ENCODE measurements at places on chromosomes 16 and 17.

- no peak for DNase-seq
Measured at GRCh38 chr16:11212798-11213196, 43.2 kb downstream of the SOCS1 start.

GRCh38 chr17:3913531-3914311 is 2.5 kb downstream of the P2RX1 start:
- DNase-seq: peak; percentile 71

DNA sequence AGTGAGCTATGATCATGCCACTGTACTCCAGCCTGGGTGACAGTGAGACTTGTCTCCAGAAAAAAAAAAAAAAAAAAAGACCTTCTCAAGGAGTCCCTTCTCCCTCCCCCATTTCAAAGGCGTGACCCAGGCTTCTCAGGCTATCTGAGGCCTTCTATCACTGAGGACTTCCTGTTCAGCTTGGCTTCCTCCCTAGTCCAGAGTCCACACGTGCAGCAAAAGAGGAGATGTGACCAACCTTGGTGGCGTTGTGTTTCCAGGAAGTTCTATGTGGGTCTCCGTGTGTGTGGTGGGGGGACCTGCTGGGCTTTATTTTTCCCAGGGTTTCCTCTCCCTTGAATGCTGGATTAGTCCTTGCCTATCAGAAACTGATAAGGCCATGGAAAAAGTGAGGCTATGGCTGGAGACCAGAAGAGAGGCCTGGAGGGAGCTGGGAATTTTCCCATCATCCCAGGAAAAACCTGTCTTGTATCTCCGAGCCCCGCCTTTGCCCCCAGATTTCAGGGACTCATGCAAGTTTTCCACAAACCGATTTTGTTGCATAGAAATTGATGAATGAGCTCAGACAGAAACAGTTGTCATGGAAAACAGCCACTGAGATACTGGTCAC is 148.1 kb downstream of the SALL1 start:
- no peak for DNase-seq

GRCh38 chr16:1712791-1713261 is 6.8 kb downstream of the MAPK8IP3 start:
- no peak for DNase-seq

GRCh38 chr17:45841883-45842525 is 2.7 kb upstream of the SPPL2C start:
- peak; percentile 12 for DNase-seq

DNA sequence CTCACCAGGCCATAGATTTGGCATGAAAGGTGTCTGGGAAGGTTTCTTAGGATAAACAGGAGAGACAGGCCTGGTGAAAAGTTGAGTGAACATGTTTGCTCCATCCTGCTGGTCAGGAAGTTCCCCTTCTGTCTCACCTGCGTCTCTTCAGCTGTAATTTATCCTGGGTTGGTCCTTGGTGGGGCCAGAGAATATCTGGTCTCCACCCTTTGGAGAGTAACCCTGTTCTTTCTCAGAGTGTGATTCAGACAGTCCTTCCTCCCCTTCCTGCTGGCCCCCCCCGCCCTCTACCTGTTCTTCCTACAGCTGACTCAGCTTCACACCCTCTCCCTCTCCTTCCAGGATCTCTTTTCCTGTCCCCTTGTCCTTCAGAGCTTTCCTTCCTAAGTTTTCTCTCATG is 17.1 kb downstream of the MINK1 start:
- no peak for DNase-seq

- DNase-seq: peak; percentile 98
Measured at GRCh38 chr16:3157229-3158025, 22.6 kb downstream of the ZNF213 start.

DNA sequence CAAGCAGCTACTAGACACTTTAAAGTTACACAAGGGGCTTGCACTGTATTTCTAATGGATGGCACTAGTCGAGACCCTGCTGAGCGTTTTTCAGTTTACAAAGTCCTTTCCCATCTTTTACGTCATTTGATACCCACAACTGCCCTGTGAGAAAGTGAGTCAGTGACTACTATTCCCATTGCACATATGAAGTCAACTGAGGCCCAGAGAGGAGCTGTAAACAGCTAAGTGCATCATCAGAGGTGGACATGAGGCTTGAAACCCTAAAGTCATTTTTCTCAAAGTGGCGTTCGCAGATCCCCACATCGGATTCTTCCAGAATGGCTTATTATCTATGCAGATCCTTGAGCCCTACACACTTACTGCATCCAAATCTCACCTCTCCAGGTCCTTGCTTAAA is 50.6 kb downstream of the TEKT5 start:
- no peak for DNase-seq

- DNase-seq: no peak
Measured at GRCh38 chr16:88566158-88566557, 4.0 kb upstream of the ZC3H18 start.

- DNase-seq: no peak
Measured at GRCh38 chr17:77235370-77235941, 94.7 kb downstream of the SEC14L1 start.

DNA sequence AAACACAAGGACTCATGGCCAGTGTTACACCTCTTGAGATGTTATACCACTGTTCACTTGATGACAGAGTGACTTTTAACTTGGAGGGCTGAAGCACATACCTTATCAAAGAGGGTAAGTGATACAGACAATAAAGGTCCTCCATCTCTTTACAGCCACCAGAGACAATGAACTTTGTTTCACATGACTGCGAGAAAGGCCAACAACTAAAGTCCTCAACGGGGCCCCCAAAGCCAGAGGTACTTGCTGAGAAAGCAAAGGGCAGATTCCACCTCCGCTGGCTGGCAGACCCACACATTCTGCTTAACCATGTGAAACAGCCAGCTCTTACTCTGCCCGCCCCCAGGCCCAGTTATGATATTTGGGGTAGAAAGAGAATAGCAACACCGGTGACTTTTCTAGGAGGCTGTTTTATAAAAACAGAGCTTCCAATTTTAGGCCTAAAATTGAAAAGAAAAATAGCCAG is 21.4 kb downstream of the DCUN1D3 start:
- DNase-seq: no peak

- DNase-seq: no peak
Measured at GRCh38 chr16:10367616-10368188, 18.2 kb upstream of the ATF7IP2 start.

GRCh38 chr17:78278139-78278741 is 46.8 kb downstream of the TMEM235 start:
- DNase-seq: peak; percentile 21

DNA sequence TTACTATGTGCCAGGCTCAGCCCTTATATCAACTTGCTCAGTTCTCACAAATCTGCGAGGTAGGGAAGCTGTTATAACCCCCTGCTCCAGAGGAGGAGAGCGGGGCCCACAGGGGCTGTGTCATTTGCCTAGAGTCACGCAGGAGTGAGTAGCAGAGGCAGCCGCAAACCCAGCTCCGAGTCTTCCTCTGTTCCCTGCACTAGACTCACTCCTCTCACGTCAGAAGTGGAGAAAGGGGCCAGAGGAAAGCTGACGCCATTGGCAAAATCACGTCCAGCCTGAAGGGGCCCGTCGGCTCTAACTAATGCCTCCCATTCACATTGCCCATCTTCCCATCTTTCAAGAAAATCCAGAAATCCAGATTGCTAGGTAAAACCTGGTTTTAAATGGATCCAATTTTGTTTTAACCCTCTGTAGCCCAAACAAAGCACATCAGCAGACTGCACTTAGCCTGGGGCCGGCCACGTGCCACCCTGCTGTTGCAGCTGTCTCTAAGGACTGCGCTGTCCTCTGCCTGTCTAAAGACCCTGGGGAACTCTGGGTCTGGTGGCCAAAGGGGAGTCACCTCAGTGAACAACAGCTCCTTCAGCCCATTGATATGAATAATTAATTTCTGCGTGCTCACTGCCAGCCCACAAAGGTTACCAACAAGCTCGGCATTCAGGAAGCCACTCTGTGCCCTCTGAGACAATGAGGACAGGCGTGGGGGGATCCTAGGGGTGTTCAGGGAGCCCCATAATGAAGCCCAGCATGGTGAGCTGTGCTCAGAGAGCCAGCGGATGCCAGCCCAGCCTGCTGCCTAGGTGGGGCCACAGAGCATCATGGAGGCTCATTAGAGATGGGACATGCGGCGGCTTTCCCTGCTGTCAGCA is 36.7 kb upstream of the ABR start:
- DNase-seq: no peak

DNA sequence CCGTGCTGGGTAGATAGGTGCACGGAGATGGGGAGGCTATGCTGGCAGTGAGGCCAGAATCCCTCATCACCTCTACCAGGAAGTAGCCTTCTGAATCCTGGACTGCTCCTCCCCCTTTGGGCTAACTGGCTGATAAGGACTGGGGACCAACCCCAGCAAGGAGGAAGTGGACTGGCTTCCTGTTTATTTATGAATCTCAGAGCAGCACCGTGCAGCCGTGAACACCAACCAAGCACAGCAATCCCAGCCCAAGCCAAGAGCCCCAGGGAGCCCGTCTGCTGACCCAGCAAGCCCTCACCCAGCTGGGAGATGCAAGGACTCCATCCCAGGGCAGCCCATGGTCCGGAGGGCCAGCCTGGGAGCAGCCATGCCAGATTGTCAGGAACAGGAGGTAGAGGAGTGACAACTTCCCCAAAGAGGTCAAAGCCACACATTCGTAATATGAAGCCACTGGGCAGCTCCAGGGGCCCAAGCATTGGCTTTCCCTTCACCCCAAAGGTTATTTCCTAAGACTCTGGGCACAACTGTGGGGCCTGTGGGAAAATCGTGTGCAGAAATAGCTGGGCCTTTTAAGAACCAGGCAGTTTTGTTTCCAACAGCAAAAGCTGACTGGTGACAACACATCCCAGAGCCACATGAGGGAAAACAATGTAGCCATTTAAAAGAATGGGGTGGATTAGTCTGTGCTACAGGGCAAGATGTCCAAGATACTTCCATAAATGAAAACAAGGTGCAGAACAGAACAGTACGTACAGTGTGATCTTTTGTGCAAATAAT is 23.9 kb downstream of the PHB1 start:
- DNase-seq: peak; percentile 10

DNA sequence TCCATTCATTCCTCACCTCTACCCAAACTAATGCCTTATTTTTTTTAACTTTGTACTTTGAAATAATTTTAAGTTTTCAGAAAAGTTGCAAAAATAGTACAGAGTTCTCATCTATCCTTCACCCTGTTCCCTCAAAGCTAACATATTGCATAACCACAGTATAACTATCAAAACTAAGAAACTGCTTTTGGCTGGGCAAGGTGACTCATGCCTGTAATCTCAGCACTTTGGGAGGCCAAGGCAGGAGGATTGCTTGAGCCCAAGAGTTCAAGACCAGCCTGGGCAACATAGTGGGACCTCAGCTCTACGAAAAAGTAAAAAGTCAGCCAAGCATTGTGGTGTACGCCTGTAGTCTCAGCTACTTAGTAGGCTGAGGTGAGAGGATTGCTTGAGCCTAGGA is 147.7 kb downstream of the SKAP1 start:
- DNase-seq: no peak

- peak; percentile 15 for DNase-seq
Measured at GRCh38 chr17:7884581-7885366, 3.8 kb upstream of the CHD3 start.

DNA sequence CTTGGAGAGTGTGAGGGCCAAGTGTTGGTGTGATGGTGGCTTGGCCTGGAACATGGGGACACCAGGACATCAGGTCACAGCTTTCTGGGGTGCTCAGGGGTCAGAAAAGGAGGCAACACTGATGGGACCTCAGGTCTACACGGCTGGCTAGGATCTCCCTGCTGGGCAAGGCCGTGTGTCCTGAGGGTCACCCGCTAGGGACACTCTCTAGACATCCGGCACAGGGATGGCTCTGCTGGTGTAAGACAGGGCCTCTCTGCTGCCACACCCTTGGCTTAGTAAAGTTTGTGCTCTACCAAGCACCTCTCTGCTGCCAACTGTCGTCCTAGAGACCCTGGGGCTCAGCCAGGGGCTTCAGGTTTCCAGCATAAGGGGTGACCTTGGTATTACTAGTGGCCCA is 16.3 kb downstream of the SLC13A5 start:
- no peak for DNase-seq

DNA sequence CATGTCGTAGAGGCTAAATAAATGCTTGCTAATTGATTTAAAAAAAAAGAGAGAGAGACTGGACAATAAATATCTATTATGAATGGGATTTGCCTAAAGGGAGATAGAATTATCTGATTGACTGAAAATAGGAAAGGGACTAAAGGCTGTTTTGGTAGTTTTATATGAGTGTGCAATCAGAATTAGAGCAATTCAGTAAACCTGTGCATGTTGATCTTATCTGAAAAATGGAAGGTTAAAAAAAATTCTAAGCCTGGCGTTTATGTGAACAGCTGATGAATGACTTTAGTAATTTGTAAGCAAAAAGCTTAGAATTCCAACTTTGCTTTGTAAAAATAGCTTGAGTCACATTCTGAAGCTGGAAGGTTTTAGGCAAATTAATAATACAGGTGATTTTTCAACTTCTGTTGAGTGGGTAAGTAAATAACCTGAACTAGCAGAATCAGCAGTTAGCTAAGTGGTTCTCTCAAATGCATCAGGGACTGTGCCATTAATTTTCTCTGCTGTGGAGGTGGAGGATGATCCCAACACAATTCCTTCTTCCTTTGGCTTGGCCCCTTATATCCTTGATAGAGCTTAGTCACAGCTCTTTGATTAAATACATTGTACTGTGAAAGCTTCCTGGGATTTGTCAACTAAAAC is 254.4 kb downstream of the PHKB start:
- no peak for DNase-seq

- peak; percentile 9 for DNase-seq
Measured at GRCh38 chr16:85390511-85391174, 222.5 kb upstream of the GSE1 start.

DNA sequence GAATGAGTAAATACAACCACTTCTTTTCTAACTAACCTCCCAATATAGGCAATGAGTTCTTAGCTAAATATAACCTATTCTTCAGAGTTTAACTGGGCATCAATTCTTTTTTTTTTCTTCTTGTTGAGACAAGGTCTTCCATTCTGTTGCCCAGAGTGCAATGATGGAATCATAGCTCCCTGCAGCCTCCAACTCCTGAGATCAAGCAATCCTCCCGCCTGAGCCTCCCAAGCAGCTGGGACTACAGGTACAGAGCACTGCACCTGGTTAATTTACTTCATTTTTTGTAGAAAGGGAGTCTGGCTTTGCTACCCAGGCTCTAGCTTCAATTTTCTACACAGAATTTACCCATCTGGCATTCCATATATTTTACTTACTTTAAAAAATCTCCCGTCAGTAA is 1.1 kb downstream of the METTL16 start:
- DNase-seq: no peak

DNA sequence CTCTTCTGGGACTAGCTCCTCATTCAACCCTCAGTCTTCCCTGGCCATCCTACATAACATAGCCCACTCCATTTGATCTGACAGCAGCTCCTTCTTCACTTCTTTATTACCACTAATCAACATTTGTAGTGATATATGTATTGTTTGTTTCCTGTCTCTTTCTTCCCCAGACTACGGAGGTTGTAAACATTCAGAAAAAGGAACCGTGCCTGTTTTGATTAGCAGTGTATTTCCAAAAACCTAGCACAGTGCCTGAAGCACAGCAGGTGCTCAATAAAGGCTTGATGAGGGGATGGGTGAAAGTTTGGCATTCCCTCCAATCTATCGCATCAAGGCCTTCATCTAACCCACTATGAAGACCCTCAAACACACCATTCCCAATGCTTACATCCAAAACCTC is 150.8 kb downstream of the XYLT1 start:
- DNase-seq: no peak
